IPS-NIHi11 (cell line): ENCODE measurements at places on chromosomes 13 and 19.

DNA sequence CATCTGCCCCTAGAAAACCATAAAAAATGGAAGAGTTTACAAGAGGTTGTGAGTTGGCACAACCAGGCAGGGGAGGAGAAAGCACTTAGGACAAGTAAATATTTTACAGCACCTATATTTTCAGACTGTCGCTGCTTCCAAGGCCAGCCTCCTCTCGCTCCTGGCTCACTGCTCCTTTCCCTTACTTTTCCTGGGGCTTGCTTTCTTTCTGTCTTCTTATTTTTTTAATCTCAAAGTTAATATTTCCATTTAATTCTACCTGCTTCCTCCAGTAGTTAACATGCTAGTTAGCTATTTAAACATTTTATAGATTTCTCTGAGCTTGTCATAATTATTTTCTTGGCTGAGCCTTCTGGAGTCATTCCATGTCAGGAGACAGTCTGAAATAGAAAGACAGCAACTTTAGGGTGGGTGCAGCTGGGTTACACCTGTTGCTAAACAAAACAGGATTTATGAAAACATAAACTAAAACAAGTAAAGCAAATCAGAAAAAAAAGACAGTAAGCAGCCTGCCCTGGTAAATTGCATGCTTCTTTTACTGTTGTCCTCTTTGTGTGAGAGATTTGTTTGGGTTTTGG, 330.1 kb downstream of the DLEU7 start:
- no peak for DNase-seq

- no peak for DNase-seq
Observed at GRCh38 chr13:36414461-36414860, 17.8 kb upstream of the CCNA1 start.

DNA sequence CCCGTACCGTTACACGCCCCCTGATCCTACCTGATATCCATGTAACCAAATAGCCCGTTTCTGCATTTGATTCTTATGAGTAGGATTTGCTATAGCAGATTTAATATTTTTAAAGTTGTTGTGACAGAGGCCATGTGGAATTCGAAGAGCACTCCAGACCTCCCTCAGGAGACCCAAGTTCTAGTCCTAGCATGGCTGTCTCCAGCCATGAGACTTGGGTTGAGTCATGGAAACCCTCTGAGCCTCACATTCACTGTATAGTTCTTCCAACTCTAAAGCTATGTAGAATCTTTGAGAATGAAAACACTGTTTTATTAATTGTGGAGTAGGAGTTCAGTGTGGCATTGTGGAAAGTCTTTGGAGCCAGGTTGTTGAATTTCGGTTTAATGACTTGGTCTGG, 8.0 kb upstream of the GPR183 start:
- no peak for DNase-seq

GRCh38 chr19:12913851-12914690, 5.0 kb downstream of the SYCE2 start:
- DNase-seq = no peak

- DNase-seq = no peak
Observed at GRCh38 chr13:87344176-87344575, 327.0 kb upstream of the SLITRK5 start.

DNA sequence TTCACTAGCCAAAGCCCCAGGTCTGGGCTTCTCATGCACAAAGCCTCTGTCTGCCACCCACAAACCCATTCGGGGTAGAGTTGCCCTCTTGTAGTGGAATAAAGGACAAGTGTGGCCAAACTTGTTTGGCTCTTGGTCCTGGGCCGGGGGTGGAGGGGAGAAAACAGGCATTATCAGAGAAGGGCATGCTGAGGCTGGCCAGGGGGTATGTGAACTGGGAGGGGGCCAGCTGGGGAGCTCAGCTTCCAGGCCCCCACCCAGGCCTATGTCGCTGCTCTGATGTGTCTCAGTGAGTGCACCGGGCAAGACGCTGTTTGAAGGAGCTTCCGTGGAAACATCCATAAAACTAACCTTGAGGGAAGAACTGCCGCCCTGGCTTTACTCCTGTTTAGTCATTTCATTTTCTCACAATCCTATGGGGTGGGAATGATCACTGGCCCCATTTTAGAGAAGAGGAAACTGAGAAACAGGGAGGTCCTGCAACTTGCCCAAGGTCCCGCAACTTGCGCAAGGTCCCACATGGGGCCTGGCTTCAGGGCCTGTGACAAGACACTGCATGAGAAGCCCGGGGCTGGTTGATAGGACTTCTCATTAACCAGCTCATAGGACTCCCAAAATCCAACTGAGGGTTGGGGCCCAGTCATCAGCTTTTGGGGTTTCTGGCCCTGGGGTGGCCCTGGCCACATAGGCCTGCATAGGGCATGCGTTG, 30.8 kb downstream of the CCNE1 start:
- DNase-seq = no peak
